ENCODE measurements at places on chromosomes 3 and 15.

DNA sequence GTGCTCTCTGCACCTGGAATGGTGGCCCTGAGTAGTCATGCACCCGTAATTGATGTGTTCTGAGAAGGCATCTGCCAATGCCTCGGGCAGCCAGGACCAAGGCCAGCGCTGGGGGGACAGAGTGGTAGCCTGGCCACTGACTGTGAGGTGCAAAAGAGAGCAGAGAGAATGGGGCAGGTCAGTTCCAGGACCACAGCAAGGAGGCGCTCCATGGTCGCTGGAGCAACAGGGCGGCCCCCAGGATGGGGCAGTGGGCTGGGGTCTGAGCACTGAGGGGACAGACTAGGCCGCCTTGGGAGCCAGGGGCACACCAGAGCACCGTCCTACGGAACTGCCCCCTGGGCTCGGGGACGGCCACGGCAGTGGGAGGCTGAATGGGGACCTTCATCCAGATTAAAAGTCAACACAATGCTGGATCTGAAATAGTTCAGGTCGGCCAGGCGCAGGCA is 48.3 kb upstream of the IQSEC1 start:
- no peak for DNase-seq

DNA sequence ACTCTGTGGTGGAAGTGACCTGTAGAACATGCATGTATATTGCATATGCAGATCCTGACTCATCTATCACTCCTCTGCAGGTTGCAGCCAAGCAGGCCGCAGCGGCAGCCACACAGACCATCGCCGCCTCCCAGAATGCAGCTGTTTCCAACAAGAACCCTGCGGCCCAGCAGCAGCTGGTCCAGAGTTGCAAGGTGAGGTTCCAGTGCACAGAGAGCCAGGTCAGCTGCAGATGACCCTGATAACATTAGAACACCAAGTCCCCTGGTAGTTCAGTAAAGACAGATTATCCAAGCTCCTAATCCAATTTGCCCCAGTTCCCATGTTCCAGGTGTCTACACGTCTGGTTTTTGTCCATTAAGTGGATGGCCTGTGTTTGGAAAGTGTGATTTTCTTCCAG is 325.1 kb upstream of the TPM1 start:
- DNase-seq, result no peak

- DNase-seq, result no peak
Observed at GRCh38 chr3:113132571-113132996, 78.8 kb upstream of the BOC start.

- no peak for DNase-seq
Observed at GRCh38 chr3:188202358-188203138, 48.6 kb downstream of the LPP start.

- no peak for DNase-seq
Observed at GRCh38 chr3:128545120-128545752, 52.2 kb upstream of the GATA2 start.

GRCh38 chr3:119417771-119418512 is 45.5 kb downstream of the TMEM39A start:
- no peak for DNase-seq
